ENCODE measurements at places on chromosomes 2 and 18.

DNA sequence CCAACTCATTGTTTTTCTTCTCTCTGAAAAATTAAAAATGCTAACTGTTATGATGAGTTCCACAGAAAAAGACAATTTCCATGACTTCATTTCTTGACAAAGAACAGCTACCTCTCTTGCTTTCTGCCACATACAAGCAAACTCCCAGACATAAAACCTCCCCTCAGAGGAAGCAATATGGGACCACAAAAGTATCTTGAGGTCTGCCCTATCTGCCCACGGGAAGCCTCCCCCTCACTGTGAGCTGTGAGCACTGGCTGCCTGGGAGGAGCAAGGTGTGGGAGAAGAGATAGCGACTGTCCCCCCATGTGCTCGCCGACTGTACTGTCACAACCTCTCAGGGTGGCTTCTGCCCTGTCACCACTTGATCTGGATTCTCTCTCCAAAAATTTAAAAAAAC lies 69.7 kb upstream of the NRP2 start:
- DNase-seq = no peak

DNA sequence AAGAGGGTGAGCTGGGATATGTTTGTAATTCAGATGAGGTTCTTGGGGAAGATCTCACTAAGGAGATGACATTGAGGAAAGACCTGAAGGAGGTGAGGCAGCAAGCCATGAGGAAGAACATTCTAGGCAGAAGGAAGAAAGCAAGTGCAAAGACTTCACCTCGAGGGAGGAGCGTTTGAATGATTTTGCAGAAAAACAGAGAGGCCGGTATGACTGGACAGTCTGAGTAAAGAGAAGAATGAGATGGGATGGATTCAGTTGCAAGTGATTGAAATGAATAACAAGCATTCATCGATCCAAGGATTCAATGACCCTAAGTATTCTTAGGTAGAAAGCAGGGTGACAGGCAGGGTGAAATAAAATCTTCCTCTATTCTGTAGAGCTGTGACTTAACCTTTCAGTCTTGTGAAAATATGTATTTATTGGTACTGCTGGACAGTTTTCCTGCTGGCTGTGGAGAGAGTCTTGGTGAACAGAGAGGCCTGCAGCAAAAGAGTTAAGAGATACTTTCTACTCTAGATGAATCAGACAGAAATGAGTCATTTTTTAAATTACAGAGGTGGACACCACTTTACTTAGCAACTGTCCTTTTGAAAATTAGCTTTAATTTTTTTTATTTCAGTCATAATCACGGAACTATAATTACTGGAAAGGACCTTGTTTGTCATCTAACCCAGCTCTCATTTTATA lies 278.4 kb downstream of the LRRTM1 start:
- DNase-seq = no peak

DNA sequence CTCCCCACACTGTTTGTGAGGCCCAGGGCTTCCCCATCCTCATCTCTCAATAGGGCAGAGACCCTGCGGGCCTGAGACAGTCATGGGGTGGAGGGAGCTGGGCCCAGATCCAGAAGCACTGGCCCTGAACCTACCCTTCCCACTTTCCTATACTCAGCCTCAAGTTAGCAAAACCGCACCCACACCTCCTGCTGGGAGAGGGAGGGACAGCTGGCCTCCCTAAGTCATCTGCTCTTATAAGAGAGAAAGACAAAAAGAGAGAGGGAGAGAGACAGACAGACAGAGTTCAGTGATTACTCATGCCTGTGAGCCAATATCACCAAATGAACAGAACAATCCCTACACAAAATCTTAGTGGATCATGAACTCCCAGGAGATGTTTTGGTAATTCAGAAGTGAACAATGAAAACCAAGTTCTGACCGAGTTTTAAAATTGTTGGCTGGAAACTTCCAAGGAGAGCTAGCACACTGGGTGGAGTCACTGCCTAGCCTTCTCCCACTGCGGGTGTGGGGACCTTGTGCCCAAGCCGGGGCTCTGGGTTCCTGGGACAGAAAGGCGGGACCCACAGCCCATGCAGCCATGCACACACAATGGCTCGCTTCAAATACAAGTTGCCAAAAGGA lies 130.5 kb downstream of the PXDN start:
- no peak for DNase-seq

GRCh38 chr2:235005603-235006259 lies 53.9 kb downstream of the SH3BP4 start:
- no peak for DNase-seq

- no peak for DNase-seq
These were observed 191.9 kb upstream of the TCF4 start for GRCh38 chr18:55779691-55780585.

DNA sequence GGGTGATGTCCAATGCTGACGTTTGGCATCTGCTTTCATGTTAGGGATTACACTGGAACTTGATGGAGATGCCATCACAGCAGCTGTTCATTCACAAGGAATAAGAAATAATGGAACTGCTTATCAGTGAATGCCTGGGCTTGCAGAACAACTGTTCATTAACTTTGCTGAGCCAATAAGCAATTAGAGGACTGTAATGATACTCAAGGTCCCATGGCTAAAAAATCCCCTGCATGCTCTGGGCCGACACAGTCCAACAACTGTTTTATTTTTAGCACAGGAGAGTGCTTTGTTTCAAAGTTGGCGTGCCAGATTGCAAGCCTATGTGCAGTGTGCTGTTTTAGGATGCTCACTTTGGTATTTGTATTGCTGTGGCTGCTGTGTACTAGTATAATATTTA lies 408.0 kb upstream of the RGPD4 start:
- DNase-seq = no peak

Data from effector memory CD4-positive, alpha-beta T cell (primary cell).